Motor neuron (in vitro differentiated cells): ENCODE measurements at places on chromosomes 16 and 17. TPM values are rescaled to one million over a fixed set of nuclear protein-coding genes. Genes with fewer than 3 reads are reported as not detected.

RBFOX1 gene
- 65.3 and 72.8 TPM in 2 replicates for total RNA-seq

DPEP2NB gene
- not detected in 2 replicates for total RNA-seq

FN3K gene
- total RNA-seq: 6.9 and 7.7 TPM in 2 replicates

KRT27 gene
- 0.13 TPM in 1 of 2 replicates, not detected in the other for total RNA-seq

KRT222 gene
- total RNA-seq: 0.67 and 0.73 TPM in 2 replicates

TMEM114 gene
- not detected in 2 replicates for total RNA-seq

ASIC2 gene
- 2.0 and 2.2 TPM in 2 replicates for total RNA-seq

CLDN6 gene
- 1.7 and 2.4 TPM in 2 replicates for total RNA-seq

SLC47A2 gene
- 2.2 and 2.7 TPM in 2 replicates for total RNA-seq

CCDC200 gene
- total RNA-seq: 2.6 and 2.9 TPM in 2 replicates

LDHD gene
- total RNA-seq: 1.00 and 1.3 TPM in 2 replicates

SSTR5 gene
- total RNA-seq: 0.52 TPM in 1 of 2 replicates, not detected in the other

ITGAD gene
- not detected in 2 replicates for total RNA-seq

TMC7 gene
- 2.0 and 2.3 TPM in 2 replicates for total RNA-seq

DYNLRB2 gene
- total RNA-seq: 0.91 TPM in 1 of 2 replicates, not detected in the other

CLEC3A gene
- total RNA-seq: not detected in 2 replicates

ATP6V0C gene
- total RNA-seq: 50.0 and 75.3 TPM in 2 replicates

CNTNAP1 gene
- total RNA-seq: 22.4 and 25.2 TPM in 2 replicates

HOXB5 gene
- 19.3 and 21.4 TPM in 2 replicates for total RNA-seq

TIMM22 gene
- 14.8 and 15.1 TPM in 2 replicates for total RNA-seq

NPIPB4 gene
- total RNA-seq: 8.9 and 17.1 TPM in 2 replicates

TBL3 gene
- total RNA-seq: 51.8 and 57.6 TPM in 2 replicates

FAM171A2 gene
- 24.7 and 30.1 TPM in 2 replicates for total RNA-seq

TBC1D28 gene
- total RNA-seq: 3.8 TPM in 1 of 2 replicates, not detected in the other

HBA1 gene
- not detected in 2 replicates for total RNA-seq

KRTAP4-1 gene
- not detected in 2 replicates for total RNA-seq

CIITA gene
- total RNA-seq: 0.38 and 1.4 TPM in 2 replicates

SLC38A7 gene
- 25.6 and 43.4 TPM in 2 replicates for total RNA-seq

IQCK gene
- total RNA-seq: 6.2 and 7.0 TPM in 2 replicates

TEKT1 gene
- 0.05 and 0.16 TPM in 2 replicates for total RNA-seq
